ENCODE measurements at places on chromosomes 12 and 14.

- DNase-seq: no peak
These were observed 13.7 kb downstream of the TRIM9 start for GRCh38 chr14:51081209-51081608.

DNA sequence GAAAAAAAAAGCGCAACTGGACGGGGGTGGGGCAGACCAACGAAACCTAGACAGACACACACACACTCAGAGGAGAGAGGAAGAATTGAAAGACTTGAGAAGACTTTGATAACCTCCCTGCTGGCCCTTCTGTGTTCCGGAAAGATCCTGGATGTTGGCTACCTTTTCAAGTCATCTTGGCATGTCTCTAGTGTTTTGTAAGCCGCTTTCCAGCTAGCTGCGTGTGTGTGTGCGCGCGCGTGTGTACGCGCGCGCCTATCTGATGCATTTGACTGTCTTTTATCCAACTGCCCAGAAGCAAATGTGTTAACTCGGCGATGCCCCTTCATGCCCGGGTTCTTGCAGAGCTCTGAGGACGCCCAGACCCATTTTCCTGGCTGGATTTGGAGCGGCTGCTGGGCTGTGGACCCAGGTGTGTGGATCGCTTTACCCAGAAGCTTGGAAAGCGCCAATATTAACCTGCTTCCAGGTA lies 664 bp downstream of the LRFN5 start:
- DNase-seq: no peak

DNA sequence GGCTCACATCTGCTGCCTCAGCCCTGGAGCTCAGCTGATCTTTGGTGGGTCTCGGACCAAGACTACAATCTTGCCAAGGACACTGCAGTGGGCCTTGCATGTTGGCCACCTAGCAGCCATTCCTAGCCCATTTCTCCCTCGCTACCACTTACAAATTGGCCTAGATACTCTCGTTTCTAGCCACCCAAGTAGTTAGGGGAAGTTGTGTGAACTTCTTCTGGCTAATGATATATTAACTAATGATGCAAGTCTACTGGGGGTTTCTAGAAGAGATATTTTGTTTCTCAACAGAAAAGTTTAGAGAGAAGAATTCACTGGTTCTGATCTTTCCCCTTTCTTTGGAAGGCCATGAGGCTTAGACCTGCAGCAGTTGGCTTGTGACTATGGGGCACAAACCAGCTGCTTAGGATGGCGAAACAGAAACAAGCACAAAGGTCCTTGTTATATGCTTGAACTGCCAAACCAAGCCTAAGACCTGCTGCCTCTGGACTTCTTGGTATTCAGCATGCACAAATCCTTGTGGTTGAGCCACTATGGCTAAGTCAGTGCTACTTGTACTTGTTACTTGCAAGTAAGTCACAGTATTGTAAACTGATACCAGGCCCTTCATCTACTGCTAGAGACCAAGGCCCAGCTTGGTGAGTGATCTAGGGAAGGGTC lies 30.5 kb upstream of the GPATCH2L start:
- no peak for DNase-seq

- DNase-seq: no peak
These were observed 620.1 kb downstream of the NRXN3 start for GRCh38 chr14:78790271-78790670.

GRCh38 chr12:111209811-111210210 lies 159.1 kb downstream of the PHETA1 start:
- no peak for DNase-seq

DNA sequence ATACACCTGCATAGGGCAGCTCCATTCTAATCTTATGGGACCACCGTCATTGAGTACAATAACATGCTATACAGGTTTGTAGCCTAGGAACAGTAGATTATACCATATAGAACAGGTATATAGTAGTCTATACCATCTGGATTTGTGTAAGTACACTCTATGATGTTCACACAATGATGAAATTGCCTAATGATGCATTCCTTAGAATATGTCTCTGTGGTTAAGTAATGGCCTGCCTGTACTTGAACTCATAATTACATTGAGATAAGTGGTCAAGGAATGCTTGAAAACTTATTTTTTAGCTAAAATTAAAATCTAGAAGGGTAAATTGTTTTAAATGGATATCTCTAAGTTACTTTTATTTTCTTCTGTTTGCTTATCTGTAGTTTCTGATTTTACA lies 152.7 kb downstream of the SRGAP1 start:
- no peak for DNase-seq

- DNase-seq: no peak
These were observed 128.1 kb downstream of the DACT1 start for GRCh38 chr14:58765843-58766242.

- DNase-seq: no peak
These were observed 301.9 kb downstream of the CCER1 start for GRCh38 chr12:90653040-90653439.

- no peak for DNase-seq
These were observed 72.0 kb downstream of the FOS start for GRCh38 chr14:75350505-75351060.

- no peak for DNase-seq
These were observed 15.4 kb upstream of the UBC start for GRCh38 chr12:124929649-124930419.

GRCh38 chr12:53482626-53483168 lies 16.6 kb downstream of the MAP3K12 start:
- DNase-seq: no peak

- peak; percentile 60 for DNase-seq
These were observed 8.5 kb upstream of the PRKAB1 start for GRCh38 chr12:119659289-119659897.

DNA sequence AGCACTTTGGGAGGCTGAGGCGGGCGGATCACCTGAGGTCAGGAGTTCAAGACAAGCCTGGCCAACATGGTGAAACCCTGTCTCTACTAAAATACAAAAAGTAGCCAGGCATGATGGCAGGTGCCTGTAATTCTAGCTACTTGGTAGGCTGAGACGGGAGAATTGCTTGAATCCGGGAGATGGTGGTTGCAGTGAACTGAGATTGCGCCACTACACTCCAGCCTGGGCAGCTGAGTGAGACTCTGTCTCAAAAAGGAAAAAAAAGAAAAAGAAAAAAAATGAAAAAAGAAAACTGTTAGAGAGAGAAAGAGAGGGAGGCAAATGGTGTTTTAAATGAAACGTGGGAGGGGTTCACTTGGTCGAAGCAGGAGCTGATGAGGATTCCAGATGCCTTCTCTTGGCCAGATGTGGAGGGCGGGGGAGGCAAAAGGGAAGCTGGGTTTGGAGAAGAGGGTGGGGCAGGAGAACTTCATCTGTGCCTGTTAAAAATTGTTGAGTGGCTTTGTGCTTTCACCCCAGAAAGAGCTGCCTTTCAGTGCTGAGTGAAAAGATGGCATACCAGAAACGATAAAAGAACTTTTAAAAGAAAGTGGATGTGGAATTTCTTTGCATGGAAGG lies 1.1 kb downstream of the EMP1 start:
- DNase-seq: no peak

Measured in activated naive CD4-positive, alpha-beta T cell treated with anti-CD3 and anti-CD28 coated beads, Interleukin-2, amount 10 ng/mL, durations not matched to agents 7 days and 5 days (primary cell).